ENCODE measurements at places on chromosomes 5 and 9.

- no peak for DNase-seq
Observed at GRCh38 chr9:118533101-118533500, 828.9 kb downstream of the TLR4 start.

DNA sequence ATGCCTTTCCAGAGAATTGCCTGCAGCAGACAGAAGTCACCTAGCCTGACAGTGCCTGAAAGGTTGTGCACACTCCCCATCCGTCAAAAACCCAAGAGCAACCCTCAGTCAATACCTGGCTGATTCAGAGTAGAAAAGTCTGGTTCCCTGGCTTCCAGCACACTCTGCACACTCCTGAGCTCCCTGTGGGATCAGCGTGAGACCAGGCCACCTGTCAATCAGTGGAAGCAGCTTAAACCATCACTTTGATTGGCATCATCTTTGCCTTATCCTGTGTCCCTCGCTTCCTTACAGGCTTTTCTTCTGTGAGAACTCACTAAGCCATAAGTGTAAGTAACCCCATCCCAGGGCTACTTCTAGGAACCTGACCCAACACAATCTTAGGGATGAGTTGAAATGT lies 109.8 kb downstream of the ACTL7B start:
- no peak for DNase-seq

- no peak for DNase-seq
Observed at GRCh38 chr9:4362281-4362680, 62.4 kb upstream of the GLIS3 start.

GRCh38 chr9:136947028-136947891 lies 2.2 kb downstream of the C8G start:
- no peak for DNase-seq

DNA sequence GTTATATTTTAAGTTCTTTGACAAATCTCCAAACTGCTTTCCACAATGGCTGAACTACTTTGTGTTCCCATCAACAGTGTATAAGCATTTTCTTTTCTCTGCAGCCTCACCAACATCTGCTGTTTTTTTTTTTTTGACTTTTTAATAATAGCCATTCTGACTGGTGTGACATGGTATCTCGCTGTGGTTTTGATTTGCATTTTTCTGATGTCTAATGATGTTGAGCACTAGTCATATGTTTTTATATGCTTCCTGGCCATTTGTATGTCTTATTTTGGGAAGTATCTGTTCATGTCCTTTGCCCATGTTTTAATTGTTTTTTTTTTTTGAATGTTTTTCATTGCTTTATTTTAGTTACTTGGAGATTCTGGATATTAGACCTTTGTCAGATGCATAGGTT lies 196.6 kb downstream of the PLK2 start:
- no peak for DNase-seq

GRCh38 chr5:120734033-120734432 lies 269.9 kb downstream of the PRR16 start:
- no peak for DNase-seq

- no peak for DNase-seq
Observed at GRCh38 chr5:128896675-128897074, 68.6 kb upstream of the SLC27A6 start.

DNA sequence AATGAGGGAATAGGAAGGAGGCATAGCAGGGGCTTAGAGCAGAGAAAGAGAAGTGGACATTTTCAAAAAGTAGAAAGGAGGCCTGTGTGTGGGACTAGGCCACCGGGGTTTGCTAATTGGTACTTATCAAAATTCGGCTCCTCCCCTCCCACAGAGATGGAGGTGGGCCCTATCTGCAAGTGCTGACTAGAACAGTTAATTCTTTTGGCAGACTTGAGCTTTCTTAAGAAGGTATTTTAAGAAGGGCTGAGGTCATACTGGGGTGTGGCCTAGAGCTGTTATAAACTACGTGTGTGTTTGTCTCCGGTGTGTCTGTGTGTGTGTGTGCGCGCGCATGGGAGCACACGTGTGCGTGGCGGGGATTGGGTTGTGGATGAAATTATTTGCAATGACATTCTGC lies 1086.5 kb downstream of the EFNA5 start:
- DNase-seq: peak; percentile 4

GRCh38 chr5:160469156-160470144 lies 47.8 kb downstream of the PTTG1 start:
- no peak for DNase-seq

- DNase-seq: no peak
Observed at GRCh38 chr9:134175291-134175807, 11.0 kb upstream of the RNU6ATAC start.

- no peak for DNase-seq
Observed at GRCh38 chr5:122743261-122743660, 31.6 kb upstream of the SNX2 start.

DNA sequence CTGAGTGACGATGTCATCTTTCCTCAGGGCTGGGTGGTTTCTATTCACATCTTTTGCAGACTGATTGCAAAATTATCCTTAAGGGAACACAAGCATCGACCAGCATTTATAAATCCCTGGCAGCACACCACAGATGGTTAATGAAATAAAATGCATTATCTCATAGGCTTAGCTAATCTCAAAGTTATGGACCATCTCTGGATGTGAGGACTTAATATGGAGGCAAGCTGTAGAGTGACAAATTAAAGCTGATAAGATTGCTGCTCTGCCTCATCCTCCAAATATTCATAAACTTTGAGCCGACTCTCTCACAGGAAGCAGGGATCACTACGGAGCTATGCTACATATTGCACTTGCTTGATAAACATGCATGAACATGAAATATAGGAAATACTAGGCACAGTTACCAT lies 663.2 kb upstream of the RGMB start:
- peak; percentile 73 for DNase-seq

DNA sequence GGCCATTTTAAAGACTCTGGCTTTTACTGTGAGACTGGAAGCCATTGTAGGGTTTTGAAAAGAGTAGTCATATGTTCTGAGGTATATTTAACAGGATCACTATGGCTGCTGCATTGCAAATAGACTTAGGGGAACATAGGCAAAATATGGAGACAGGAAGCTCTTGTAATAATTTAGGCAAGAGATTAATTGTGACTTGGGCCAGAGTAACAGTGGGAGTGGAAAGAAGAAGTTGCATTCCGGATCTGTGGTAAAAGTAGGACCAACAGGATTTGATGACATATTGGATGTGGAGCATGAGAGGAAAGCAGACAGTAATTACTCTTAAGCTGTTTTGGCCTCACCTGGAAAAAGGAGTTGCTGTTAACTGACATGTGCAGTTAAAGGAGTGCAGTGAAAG lies 85.6 kb downstream of the SMIM15 start:
- DNase-seq: no peak

DNA sequence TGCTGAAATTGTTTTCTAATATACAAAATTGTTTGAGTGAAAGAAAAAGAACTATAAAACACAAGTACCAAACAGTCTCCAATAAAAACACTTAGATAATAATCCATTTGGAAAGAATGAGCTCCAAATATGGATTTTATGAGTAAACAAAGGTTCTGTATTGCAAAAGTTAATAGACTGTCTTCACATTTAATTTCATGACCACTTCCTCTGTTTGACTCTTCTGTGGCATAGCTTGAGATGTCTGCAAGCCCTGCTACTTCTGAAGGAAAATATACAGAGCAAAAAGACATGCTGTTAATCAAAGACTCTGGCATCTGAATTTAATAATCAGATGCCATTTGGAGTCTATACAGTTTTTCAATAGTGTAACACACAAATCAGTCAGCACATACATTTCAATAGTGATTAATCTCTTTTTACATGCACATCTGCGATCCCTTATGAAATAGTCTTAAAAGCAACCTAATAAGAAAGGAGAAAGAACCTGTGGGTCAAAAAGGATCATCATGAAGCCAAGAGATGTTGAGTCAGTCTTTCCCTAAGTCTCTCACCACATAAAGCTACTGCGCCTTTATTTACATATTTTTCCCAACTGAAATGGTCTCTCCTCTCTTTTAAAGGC lies 165.4 kb upstream of the LHFPL2 start:
- DNase-seq: no peak

DNA sequence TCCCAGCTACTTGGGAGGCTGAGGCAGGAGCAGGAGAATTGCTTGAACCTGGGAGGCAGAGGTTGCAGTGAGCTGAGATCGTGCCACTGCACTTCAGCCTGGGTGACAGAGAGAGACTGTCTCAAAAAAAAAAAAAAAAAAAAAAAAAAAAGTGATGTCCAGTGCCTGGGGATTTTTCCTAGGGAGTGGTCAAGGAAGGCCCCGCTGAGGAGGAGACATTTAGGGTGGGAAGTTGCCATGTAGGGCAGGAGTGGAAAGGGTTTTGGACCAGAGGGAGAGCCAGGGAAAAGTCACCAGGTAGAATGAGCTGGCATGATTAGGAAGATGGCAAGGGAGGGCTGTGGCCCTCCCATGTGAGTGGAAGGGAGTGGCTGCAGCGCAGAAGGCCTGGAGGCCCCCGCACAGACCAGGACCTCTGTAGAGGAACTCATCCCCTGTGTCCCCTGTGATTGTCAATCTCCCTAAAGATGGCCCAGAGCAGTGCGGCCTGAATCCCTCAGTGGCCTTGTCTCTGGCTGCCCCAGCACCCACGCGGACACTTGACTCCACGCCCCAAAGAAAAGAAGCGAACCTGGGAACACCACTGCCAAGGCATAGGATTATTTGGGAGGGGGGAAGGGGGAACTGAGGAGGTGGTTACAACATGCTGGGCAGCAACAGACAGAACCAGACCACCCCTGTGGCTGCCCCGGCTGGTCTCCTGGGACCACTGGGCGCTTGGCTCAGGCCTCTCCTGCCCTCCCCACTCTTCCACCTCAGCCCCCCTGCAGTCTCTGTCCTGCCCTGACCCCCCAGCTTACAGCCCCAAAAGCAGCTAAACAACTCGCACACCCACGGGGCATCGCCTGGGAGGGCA lies 2.6 kb upstream of the SQSTM1 start:
- no peak for DNase-seq

GRCh38 chr5:95939465-95939864 lies 22.2 kb downstream of the ELL2 start:
- DNase-seq: no peak

- DNase-seq: peak; percentile 56
Observed at GRCh38 chr9:69949396-69949795, 94.3 kb upstream of the MAMDC2 start.

- no peak for DNase-seq
Observed at GRCh38 chr5:72455476-72455875, 51.7 kb downstream of the ZNF366 start.

DNA sequence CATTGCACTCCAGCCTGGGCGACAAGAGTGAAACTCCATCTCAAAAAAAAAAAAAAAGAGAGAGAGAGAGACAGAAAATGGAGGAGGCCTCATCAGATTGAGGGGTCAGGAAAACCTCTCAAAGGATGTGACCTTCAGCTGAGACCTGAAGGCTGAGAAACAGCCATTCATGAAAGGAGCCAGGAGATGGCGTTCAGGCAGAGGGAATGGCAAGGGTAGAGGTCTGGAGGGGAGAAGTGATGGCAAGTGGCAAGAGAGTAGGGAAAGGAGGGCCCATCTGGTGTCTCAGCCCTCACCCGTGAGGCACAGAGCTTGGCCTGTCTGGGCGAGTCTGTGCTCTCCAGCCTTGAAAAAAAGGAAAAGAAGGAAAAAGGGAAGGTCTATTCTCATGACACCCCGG lies 17.0 kb downstream of the CAMK2A start:
- DNase-seq: peak; percentile 60

- DNase-seq: no peak
Observed at GRCh38 chr9:125752070-125752628, 5.0 kb downstream of the PBX3 start.

DNA sequence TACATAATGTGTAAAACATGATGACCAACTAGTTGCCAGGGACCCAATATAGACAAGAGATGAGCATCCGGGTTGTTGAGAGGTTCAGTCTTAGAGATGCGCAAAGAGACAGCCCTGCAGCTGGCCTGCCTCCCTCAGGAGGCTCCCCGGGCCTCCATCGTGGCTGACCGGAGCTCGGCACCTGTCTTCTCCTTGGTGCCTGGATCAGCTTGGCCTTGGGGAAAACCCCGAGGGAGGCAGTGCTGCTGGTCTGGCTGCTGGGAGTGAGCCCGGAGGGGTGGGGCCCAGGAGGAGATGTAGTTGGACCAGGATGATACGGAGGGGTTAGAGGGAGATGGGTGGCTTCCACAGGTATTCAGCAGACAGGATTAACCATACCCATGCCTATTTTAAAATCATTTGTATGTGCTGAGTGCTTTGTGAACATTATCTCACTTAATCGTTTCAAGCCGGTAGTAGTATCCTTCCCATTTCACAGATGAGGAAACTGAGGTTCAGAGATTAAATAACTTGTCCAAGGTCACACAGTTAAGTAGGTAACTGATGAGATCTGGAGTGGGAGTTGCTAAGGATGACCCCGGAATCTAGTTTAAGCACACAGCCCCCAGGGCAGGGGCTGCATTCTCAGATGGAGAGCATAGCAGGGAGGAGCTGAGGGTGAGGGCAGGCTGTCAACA lies 173.8 kb downstream of the COL23A1 start:
- no peak for DNase-seq

GRCh38 chr5:143913008-143913752 lies 101.2 kb downstream of the HMHB1 start:
- peak; percentile 57 for DNase-seq

- no peak for DNase-seq
Observed at GRCh38 chr9:92058723-92059444, 56.3 kb downstream of the SPTLC1 start.

DNA sequence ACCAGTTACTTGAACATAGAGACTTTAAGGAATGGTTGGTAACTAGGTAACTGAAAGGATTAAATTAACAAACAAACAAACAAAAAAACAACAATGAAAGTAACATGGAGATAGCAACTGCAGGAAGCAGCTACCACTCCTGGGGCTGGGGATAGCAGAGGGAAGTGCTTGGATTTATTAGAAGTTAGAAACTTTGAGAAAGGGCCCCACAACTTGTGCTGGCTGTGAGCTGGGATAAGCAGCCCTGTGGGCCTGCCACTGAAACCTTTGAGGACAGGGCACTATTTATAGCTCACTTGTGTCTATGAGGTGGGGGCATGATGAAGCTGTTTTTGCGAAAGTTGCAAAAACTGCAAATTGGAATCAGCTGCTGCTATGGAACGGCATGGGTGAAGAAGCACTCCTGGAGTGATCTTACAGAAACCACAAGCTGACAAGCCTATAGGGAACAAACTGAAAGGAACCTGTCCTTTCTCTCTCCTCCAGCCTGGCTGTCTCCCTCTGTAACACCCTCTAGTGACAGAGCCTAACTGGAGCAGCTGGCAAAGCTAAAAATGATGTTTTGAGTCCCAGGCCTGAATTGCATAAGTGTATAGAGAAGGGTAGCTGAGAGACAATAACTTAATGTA lies 91.4 kb upstream of the RANBP6 start:
- DNase-seq: peak; percentile 65

DNA sequence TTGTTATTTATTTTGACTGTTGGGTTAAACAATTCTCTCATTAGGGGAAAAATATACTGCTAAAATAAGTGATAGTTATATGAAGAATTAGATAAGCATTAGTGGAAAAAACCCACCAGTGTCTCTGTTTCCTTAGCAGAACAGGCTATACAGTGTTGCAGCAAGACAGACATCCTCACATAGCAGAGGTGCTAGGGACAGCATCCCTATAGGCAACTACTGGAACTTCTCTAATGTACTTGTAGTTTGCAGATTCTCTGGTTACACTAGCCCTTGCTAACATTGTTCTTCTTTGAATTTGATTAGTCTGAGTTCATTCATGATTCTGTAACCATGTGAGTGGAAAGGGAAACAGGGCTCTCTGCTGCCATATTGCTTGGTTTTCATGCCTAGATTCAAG lies 661.8 kb upstream of the RGMB start:
- DNase-seq: no peak
